ENCODE measurements at places on chromosomes 12 and 14. TPM values are rescaled to one million over a fixed set of nuclear protein-coding genes. Genes with fewer than 3 reads are reported as not detected.

- no peak for DNase-seq
- H3K27me3 ChIP-seq: peaks cover 60% of the 10 kb centered on the region
- peaks cover 3% of the 10 kb centered on the region for H3K4me1 ChIP-seq
- H3K36me3 ChIP-seq: no peaks in the 10 kb centered on the region
- no peak overlapping the region for H3K27ac ChIP-seq
These were observed 2.2 kb downstream of the TMEM132C start for GRCh38 chr12:128269181-128269591.

- H3K4me3 ChIP-seq: no peak overlapping the region
- no peaks in the 10 kb centered on the region for H3K36me3 ChIP-seq
- H3K4me1 ChIP-seq: peaks cover 11% of the 10 kb centered on the region
- DNase-seq: no peak
These were observed 294.8 kb upstream of the TMPO start for GRCh38 chr12:98220636-98221035.

DNA sequence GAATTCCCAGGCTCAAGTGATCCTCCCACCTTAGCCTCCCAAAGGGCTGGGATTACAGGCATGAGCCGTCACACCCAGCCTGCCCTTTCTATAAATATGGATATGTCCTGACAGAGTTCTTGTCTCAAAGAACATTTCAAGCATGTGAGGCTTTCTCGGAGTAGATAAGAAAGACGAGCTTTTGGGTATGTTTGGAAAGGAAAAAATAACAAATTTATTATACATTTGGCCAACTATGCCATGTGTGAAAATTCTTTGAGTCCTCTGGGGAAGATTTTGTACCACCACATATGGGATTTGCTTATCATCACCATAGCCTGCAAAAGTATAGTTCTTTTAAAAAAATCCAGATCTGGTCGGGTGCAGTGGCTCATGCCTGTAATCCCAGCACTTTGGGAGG is 23.7 kb upstream of the MYBPC1 start:
- H3K27ac ChIP-seq: no peak overlapping the region
- H3K36me3 ChIP-seq: no peaks in the 10 kb centered on the region
- H3K4me1 ChIP-seq: peaks cover 8% of the 10 kb centered on the region

MYF6 gene
- not detected for total RNA-seq

DNA sequence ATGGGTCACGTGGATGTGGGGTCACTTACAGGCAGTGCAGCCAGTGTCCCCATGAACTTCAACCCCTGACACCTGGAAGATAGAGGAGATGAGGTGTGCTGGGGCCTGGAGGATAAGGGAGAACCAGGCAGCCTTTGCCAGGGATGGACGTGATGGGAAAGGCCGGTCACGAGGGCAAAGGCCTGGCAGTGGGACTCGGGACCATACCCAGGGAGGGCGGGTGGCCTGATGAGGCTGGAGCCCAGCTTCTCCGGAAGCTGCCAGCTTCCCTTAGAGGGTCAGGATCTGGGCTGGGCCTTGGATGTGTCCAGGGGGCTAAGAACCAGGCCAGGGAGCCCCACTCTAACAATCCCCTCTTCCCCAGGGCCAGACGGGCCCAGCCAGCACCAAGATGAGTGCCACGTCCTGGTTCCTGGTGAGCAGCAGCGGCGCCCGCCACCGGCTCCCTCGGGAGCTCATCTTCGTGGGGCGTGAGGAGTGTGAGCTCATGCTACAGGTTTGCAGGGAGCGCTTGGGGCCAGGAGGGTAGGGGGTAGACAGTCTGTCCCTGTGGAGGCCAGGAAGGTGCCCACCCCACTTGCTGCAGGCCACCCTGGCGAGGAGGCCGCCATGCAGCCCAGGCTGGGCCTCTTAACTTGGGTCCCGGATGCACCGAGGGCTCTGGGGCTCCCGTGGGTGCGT is 3.1 kb downstream of the CEP170B start:
- H3K4me3 ChIP-seq: no peak overlapping the region
- H3K27me3 ChIP-seq: no peaks in the 10 kb centered on the region
- H3K36me3 ChIP-seq: no peaks in the 10 kb centered on the region
- H3K27ac ChIP-seq: no peak overlapping the region
- DNase-seq: no peak

GRCh38 chr14:95286645-95287044 is 33.1 kb downstream of the CLMN start:
- H3K27me3 ChIP-seq: no peaks in the 10 kb centered on the region
- no peaks in the 10 kb centered on the region for H3K36me3 ChIP-seq
- no peak overlapping the region for H3K27ac ChIP-seq
- H3K4me3 ChIP-seq: no peak overlapping the region
- DNase-seq: no peak

DNA sequence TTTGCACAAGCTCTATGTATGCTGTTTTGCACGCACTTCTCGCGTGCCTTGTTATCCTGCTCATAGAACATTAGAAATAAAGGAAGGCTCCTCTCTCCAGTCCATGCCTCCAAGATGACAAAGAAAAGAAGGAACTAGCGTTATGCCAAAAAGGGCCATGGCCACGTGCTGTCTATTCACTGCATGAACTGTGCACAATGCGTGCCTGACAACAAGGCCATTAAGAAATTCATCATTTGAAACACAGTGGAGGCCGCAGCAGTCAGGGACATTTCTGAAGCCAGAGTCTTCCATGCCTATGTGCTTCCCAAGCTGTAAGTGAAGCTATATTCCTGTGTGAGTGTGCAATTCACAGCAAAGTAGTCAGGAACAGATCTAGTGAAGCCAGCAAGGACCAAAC is 22.2 kb upstream of the PRMT8 start:
- no peaks in the 10 kb centered on the region for H3K4me1 ChIP-seq
- H3K36me3 ChIP-seq: no peaks in the 10 kb centered on the region
- H3K27ac ChIP-seq: no peak overlapping the region
- no peak for DNase-seq
- H3K27me3 ChIP-seq: no peaks in the 10 kb centered on the region

- no peak overlapping the region for H3K4me3 ChIP-seq
- no peak for DNase-seq
- no peaks in the 10 kb centered on the region for H3K36me3 ChIP-seq
- no peak overlapping the region for H3K27ac ChIP-seq
These were observed 195.6 kb upstream of the FLRT2 start for GRCh38 chr14:85334316-85334715.

AQP2 gene
- not detected for total RNA-seq

GRCh38 chr14:100604709-100605108 is 17.5 kb upstream of the BEGAIN start:
- DNase-seq: no peak
- H3K4me1 ChIP-seq: no peaks in the 10 kb centered on the region
- no peaks in the 10 kb centered on the region for H3K36me3 ChIP-seq
- no peak overlapping the region for H3K27ac ChIP-seq
- no peaks in the 10 kb centered on the region for H3K27me3 ChIP-seq

GRCh38 chr14:64649383-64649998 is 54.7 kb upstream of the PLEKHG3 start:
- H3K4me1 ChIP-seq: peaks cover 12% of the 10 kb centered on the region
- no peak overlapping the region for H3K27ac ChIP-seq
- no peaks in the 10 kb centered on the region for H3K36me3 ChIP-seq
- H3K4me3 ChIP-seq: no peak overlapping the region
- DNase-seq: no peak

NANOG gene
- total RNA-seq: 229 TPM

DNA sequence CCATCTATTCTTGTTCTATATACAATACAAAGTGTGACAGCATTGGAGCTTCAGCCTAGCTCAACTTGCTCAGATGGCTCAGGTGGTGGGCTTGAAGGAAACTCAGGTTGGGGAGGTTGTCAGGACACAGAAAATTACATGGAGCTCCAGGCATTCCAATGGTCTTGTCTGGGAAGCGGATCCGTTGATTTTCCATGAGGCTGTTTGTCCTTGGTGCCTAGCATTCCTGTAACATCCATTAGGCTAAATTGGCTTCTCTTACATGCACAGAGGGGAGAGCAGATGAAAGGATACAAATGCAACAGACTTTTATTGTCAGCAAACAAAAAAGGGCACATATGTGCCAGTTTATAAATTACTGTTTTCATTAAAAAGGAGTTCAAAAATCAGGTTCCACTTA is 75.5 kb upstream of the OTX2 start:
- no peaks in the 10 kb centered on the region for H3K27me3 ChIP-seq
- H3K4me3 ChIP-seq: no peak overlapping the region
- no peaks in the 10 kb centered on the region for H3K4me1 ChIP-seq
- H3K36me3 ChIP-seq: no peaks in the 10 kb centered on the region

RNF212B gene
- 1.2 TPM for total RNA-seq

- no peak for DNase-seq
- no peaks in the 10 kb centered on the region for H3K4me1 ChIP-seq
- H3K27me3 ChIP-seq: no peaks in the 10 kb centered on the region
- no peak overlapping the region for H3K4me3 ChIP-seq
- H3K36me3 ChIP-seq: no peaks in the 10 kb centered on the region
These were observed 62.5 kb downstream of the ITPR2 start for GRCh38 chr12:26770239-26771070.

- H3K4me1 ChIP-seq: no peaks in the 10 kb centered on the region
- H3K27me3 ChIP-seq: no peaks in the 10 kb centered on the region
- no peaks in the 10 kb centered on the region for H3K36me3 ChIP-seq
- no peak for DNase-seq
- H3K27ac ChIP-seq: no peak overlapping the region
- no peak overlapping the region for H3K4me3 ChIP-seq
These were observed 197.7 kb downstream of the NUBPL start for GRCh38 chr14:31758941-31759340.

DNA sequence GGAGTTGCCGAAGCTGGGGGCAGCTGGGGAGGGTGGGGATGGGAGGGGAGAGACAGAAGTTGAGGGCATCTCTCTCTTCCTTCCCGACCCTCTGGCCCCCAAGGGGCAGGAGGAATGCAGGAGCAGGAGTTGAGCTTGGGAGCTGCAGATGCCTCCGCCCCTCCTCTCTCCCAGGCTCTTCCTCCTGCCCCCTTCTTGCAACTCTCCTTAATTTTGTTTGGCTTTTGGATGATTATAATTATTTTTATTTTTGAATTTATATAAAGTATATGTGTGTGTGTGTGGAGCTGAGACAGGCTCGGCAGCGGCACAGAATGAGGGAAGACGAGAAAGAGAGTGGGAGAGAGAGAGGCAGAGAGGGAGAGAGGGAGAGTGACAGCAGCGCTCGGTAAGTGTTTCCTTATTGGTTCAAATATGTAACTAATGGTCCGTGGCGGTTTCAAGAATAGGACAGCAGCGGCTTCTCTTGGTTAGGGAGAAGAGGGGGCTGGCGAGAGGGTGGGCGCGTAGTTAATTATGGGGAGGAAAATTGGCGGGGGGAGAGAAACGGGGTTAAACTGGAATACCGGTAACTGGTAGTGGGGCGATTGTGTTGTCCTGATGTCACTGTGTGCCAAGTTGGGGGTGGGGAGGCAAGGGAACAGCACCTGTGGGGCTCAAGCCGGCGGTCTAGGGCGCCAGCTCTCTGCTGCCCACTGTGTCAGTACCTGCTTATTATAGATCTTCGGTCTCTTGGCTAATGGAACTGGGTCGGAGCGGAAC is 8.4 kb downstream of the HOXC8 start:
- H3K27me3 ChIP-seq: peaks cover 100% of the 10 kb centered on the region
- H3K36me3 ChIP-seq: no peaks in the 10 kb centered on the region
- peak; percentile 56 for DNase-seq
- peaks cover 7% of the 10 kb centered on the region for H3K4me1 ChIP-seq
- no peak overlapping the region for H3K4me3 ChIP-seq
- H3K27ac ChIP-seq: no peak overlapping the region

DNA sequence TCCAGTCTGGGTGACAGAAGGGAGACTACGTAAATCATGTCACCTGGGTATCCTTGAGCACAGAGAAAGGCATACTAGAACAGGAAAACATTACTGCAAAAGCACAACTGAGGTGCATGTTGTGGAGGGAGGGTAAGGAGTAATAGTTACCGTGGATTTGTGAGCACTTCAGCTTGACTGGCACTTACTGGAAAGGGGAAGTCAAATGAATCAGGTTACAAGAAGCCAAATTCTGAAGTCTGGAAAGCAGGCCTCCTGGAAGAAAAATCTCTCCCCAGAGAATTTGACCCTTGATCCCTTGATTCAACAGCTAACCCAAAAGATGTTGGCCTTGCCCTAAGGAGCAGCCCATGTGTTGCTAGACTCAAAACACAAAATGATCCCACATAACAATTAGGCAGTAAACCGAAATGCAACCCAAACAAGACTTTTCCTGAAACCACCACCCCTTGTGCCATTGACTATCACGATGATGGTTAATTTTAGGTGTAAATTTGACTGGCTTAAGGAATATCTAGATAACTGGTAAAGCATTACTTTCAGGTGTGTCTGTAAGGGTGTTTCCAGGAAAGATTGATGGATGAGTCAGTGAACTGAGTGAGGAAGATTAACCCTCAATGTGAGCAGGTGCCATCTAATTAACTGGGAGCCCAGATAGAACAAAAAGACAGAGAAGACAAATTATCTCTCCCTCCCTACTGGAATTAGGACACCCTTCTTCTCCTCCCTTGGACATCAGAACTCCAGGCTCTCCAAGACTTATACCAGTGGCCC is 108.8 kb downstream of the SLC25A21 start:
- H3K27ac ChIP-seq: no peak overlapping the region
- H3K27me3 ChIP-seq: peaks cover 1% of the 10 kb centered on the region
- H3K4me3 ChIP-seq: no peak overlapping the region
- no peaks in the 10 kb centered on the region for H3K36me3 ChIP-seq

DNA sequence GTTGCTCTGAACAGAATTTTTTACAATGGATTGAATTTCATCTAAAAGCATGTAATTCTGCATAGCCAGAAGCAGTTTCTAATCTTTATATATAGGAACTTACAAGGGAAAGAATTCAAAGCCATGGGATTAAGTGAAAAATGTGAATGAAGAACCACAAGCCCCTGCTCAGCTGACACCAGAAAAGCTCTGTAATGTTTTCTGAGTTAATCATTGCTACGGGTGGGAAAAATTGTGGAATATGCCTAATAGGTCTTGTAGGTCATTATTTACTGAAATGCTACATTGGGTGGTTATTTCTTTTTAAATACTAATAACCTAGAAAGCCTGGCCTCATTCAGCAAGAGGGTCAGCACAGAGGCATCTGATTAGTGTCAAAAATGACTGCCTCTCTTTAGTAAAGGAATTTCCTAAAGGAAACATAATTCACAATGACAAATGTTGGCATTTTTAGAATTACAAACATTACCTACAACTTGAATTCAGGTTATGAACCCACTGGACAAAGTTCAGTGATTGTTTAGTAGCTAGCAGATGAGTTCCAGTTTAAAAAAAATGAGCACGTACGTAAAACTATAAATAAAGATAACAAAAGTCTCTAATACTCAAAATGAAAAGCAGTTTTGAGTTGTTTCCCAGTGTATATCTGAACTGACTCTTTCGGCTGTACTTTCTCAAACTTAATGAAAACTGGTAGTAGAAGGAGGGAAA is 75.3 kb downstream of the BMP4 start:
- no peak overlapping the region for H3K27ac ChIP-seq
- no peak for DNase-seq
- H3K27me3 ChIP-seq: no peaks in the 10 kb centered on the region
- H3K4me1 ChIP-seq: no peaks in the 10 kb centered on the region
- H3K36me3 ChIP-seq: no peaks in the 10 kb centered on the region
- no peak overlapping the region for H3K4me3 ChIP-seq

- no peak overlapping the region for H3K4me3 ChIP-seq
- no peaks in the 10 kb centered on the region for H3K36me3 ChIP-seq
- H3K27me3 ChIP-seq: no peaks in the 10 kb centered on the region
- H3K27ac ChIP-seq: no peak overlapping the region
These were observed 1353.9 kb downstream of the AACS start for GRCh38 chr12:126419131-126419530.

GRCh38 chr12:27549236-27549800 is 25.3 kb downstream of the PPFIBP1 start:
- peaks cover 7% of the 10 kb centered on the region for H3K4me1 ChIP-seq
- no peaks in the 10 kb centered on the region for H3K27me3 ChIP-seq
- no peaks in the 10 kb centered on the region for H3K36me3 ChIP-seq

DIABLO gene
- total RNA-seq: 68.3 TPM
